ENCODE measurements at places on chromosomes 13 and 19.

DNA sequence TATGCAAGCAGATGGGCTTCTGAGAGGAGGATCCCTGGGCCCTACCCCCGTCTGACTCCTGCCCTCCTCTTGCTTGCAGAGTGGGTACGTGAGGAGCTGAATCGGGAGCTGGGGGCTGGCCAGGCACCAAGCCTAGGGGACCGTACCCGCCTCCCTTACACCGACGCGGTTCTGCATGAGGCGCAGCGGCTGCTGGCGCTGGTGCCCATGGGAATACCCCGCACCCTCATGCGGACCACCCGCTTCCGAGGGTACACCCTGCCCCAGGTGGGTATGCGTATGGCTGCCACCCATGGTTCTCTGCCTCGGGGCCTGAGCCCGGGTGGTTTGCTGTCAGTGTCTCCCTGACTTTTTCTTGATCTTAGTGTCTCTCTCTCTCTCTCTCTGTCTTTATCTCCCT lies 10.4 kb downstream of the CYP2S1 start:
- no peak for DNase-seq

- peak; percentile 78 for DNase-seq
Observed at GRCh38 chr19:55809381-55810058, 22.3 kb downstream of the NLRP11 start.

GRCh38 chr13:99012539-99012938 lies 34.7 kb upstream of the DOCK9 start:
- no peak for DNase-seq

DNA sequence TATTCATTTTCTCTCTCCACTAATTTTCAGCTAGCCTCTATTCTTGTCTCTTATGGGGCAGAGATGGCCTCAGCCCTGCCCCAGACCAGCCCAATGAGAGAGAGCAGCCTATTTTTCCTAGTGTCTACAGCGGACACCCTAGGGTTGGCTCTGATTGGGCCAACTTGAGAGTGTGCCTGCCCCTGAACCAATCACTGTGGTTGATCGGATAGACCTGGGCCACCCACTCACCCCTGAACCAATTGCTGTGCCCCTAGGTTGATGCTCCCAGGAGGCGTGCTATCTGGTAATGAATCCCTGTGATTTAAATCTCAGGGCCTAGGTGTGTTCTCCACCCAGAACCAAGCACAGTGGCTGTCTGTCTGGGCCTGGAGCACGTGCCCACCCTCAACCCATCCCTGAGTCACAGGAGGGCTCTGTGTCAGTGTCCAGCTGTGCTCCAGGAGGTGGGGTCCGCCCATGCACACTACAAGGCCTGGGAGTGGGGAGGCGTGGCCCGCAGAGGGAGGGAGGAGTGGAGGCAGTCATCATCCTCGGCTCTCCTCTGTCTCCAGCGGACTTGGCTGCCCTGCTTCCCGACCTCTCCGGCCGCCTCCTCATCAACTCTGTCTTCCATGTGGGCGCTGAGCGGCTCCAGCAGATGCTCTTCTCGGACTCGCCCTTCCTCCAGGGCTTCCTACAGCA lies 14.9 kb upstream of the SCN1B start:
- DNase-seq = no peak

DNA sequence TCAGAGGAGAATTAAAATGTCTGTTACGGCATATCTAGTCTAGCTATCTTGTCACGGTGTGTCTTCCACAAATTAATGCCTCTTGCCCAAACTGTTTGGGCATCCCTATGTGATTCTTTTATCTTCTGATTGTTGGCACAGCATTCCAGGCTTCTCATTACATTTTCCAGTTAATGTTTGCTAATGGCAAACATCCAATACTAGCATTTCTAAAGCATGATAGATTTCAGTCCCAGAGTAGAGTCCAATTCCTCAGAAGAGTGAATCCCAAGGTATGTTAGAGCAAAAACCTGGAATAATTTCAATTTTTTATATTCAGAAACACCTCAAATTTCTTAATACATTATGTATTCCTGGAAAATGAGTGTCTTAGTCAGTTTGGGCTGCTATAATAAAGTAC lies 684.5 kb upstream of the SLITRK1 start:
- no peak for DNase-seq

Data from erythroblast (primary cell).